Hematopoietic multipotent progenitor cell (in vitro differentiated cells): ENCODE measurements at places on chromosomes 7 and 10.
A peak's percentile ranks its signal among the peaks of the same experiment; 100 is the strongest.

- peak; percentile 96 for DNase-seq
Measured at GRCh38 chr10:7045891-7046599, 364.8 kb downstream of the SFMBT2 start.

DNA sequence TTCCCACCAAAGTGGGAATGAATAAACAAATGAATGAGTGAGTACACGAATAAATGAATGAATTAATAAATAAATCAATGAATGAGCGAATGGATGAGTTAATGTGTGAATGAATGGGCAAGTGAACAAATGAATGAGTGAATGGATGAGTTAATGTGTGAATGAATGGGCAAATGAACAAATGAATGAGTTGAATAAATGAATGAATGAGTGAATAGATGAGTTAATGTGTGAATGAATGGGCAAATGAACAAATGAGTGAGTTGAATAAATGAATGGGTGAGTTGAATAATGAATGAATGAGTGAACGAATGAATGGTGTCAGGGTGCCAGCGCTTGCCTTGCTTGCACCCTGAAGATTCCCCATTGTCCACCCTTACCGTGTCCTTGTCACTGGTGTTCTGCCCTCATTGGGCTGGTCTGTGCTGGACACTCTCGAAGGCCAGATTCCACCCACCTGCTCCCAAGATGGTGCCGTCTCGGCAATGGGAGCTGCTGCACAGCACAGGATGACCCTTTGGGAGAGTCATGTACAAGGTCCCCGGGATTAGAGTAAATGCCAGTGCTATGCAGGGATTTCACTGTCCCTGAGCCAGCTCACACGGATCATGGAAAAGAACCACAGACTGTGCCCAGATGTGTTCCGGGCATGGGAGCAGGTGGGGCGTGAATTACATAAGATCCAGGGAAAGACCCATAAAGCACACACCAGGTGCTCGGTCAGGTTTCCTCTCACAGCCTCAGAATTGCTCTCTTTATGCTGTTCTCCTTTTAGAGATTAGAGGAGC is 83.2 kb downstream of the CAMK1D start:
- DNase-seq = no peak

DNA sequence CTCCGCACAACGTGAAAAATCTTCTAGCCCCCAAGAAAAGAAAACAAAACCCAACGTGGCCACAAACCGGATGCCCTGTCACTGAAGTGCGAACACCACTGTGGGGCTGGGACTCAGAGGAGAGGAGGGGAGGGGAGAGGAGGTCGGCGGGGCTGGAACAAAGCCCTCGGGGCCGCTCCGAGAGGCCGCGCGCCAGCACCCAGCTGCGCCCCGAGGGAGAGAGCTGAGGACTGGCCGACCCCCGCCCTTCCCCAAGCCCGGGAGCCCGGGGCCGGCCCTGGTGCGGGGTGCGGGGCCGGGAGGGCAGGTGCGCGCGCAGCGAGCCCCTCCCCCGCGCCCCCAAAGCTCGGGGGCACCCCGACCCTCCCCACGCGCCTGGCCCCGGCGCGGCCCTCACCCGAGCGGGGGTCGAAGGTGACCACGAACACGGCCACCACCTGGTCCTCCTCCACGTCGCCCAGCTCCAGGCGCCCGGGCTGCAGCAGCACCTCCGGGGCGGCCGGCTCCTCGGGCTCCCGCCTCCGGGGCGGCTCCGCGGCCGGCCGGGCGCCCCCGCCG is 398 bp downstream of the DENND11 start:
- peak; percentile 78 for DNase-seq

- no peak for DNase-seq
Measured at GRCh38 chr7:133703547-133703946, 423.6 kb upstream of the LRGUK start.

DNA sequence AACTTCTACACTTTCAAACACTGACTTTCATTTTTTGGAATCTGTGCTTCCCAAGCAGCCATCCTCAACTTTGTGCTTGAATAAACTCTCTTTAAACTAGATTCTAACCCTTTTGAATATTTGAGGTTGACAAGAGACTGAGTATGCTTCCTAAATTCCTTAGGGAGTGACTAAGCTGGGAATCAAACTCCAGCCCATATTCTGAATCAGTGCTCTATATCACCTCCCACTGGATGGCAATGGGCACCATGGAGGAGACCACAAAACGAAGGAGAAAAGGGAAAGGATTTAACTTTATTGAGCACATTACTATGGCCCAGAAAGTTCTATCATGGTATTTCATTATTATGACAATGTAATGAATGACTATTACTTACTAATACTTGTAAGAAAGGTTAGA is 17.2 kb upstream of the SLC26A4 start:
- DNase-seq = no peak

DNA sequence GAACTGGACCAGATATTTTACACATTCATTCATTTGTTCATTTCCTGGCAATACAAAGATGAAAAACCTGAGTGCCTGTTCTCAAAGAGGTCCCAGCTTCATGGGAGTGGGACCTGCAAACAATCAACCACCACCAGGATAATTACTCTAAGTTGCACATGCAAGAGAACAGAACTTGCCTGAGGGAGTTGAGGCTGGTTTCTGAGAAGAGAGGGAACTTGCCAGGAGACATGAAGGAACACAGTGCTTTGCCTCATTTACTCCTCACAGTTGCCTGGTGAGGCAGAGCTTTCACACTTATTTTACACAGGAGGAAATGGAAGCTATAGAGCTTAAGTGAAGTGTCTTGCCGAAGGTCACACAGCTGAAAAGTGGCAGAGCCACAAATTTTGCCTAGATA is 170.1 kb downstream of the SORCS3 start:
- DNase-seq = no peak

DNA sequence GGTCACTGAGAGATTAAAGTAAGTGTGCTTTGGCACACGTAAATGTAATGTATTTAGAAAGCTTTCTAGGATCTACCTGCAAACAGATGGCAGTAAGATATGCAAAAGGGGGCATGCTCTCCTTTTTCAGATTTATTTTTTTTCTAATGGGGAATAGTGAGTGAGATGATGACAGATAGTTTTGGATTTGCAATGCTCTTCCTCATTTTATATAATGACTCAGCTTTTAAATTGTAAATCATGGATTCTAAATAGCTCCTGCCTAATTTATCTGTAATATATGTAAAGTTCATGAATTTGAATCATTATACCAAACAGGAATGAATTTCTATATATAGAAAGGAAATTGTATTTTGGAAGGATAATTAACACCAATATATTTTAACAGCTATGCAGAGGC is 961.6 kb upstream of the LRRTM3 start:
- DNase-seq = no peak

GRCh38 chr10:127983344-127984100 is 76.6 kb downstream of the PTPRE start:
- no peak for DNase-seq

GRCh38 chr7:144957998-144958397 is 122.1 kb upstream of the TPK1 start:
- no peak for DNase-seq
